Gastrocnemius medialis (tissue), 4 donors: ENCODE measurements at places on chromosomes 1 and 21. TPM values are rescaled to one million over a fixed set of nuclear protein-coding genes. Genes with fewer than 3 reads are reported as not detected.
A peak's percentile ranks its signal among the peaks of the same experiment; 100 is the strongest.

DNA sequence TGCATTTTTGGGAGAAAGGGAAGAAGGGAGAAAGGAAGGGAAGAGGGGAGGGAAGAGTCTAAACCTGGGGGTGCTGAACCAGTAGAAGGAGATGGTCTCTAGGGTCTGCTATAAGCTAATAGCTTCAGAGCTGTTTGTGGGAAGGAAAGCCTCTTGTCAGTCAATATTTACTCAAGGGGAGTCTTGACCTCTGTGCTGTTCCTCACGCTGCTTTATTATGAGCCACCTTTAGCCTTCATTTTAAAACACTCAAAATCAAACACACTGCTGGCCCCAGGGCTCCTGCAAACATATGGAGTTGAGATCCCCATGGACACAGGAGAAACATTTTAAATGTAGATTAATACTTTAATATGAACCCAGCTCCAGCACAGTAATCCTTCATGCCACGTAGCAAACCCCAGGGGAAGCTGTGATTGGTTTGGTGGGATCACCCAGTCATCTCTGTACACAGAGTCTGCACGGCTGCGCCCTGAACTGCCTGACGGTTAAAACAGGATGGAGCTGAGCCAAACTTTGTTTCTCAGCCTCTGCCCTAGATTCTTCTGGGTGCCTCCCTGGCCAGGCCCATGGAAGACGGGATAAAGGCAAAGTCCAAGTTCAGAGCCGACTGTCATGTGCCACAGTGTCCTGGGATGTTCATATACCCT lies 40.2 kb upstream of the VWA5B1 start:
- H3K36me3 ChIP-seq = no peaks in the 10 kb centered on the region
- no peak overlapping the region for H3K4me3 ChIP-seq
- no peak for DNase-seq
- H3K27ac ChIP-seq = no peak overlapping the region

Gene NTNG1
- total RNA-seq = not detected

Gene CDA
- total RNA-seq = 1.3 TPM

DNA sequence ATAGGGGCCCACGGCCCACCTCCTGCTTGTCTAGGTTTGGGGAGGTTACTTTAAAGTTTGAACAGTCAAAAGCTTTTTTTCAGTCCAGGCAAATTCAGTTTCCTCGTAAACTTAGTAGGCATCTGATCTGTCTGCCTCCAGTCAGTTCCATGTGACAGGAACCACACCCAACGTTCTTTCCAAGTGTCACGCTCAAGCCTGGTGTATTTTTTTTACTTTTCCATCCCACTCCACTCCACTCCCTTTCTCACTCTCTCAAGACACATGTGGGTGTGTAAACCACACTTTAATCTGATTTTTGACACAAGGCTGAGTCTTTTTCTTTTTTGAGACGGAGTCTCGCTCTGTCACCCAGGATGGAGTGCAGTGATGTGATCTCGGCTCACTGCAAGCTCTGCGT lies 60.3 kb upstream of the GPR153 start:
- no peak overlapping the region for H3K4me3 ChIP-seq
- no peaks in the 10 kb centered on the region for H3K27me3 ChIP-seq
- H3K27ac ChIP-seq = no peak overlapping the region
- H3K4me1 ChIP-seq = no peaks in the 10 kb centered on the region
- no peaks in the 10 kb centered on the region for H3K36me3 ChIP-seq

DNA sequence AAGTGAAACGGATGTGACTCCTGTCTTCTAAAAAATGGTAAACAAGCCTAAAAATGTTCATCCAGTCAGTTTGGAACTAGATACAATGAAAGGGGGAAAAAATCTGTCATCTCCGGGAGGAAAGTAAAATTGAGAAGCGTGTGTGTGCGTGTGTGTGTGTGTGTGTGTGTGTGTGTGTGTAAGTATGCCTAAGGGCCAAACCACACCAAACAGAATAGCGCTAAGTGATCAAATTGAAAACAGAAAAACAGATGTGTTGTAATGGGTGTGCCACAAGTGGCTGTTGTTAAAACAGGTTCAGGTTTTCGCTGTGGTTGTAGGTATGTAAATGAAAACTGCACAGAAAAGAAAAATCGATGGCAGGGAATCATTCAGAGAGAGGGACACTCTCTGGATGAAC lies 106.7 kb downstream of the RNF220 start:
- H3K27ac ChIP-seq = no peak overlapping the region
- H3K27me3 ChIP-seq = peaks cover 24% of the 10 kb centered on the region
- no peaks in the 10 kb centered on the region for H3K4me1 ChIP-seq

- H3K27ac ChIP-seq = peak overlapping the region; percentile 73
- H3K4me3 ChIP-seq = no peak overlapping the region
- peaks cover 24% of the 10 kb centered on the region for H3K4me1 ChIP-seq
- no peaks in the 10 kb centered on the region for H3K27me3 ChIP-seq
- H3K36me3 ChIP-seq = no peaks in the 10 kb centered on the region
- peak; percentile 78 for DNase-seq
Measured at GRCh38 chr1:181179987-181180365, 91.5 kb downstream of the IER5 start.

DNA sequence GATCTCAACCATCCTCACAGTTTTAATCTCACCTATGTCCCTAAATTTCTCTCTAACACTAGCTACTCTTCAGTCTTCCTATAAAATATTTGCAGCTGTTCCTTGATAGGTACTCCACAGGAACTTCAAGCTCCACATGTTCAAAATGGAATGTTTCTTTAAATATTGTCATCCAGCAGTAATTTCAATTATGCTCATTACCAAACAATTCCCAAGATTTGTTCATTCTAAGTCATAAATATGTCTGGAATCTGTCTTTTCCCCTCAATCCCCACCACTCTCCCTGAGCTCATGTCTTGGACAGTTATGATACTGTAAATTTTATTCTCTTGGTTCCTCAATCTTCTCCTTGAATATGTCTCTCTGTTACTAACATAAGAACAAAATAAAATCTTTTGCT lies 214.4 kb downstream of the NRIP1 start:
- no peaks in the 10 kb centered on the region for H3K27me3 ChIP-seq
- DNase-seq = no peak
- no peak overlapping the region for H3K4me3 ChIP-seq
- no peaks in the 10 kb centered on the region for H3K4me1 ChIP-seq

GRCh38 chr21:29654855-29655254 lies 284.9 kb downstream of the GRIK1 start:
- DNase-seq = no peak
- H3K27ac ChIP-seq = no peak overlapping the region
- H3K4me3 ChIP-seq = no peak overlapping the region
- no peaks in the 10 kb centered on the region for H3K4me1 ChIP-seq
